Hematopoietic multipotent progenitor cell treated with erythropoietin and hydrocortisone succinate and interleukin-3 and kit ligand, for 6 days (in vitro differentiated cells): ENCODE measurements at places on chromosomes 3 and 15.
A peak's percentile ranks its signal among the peaks of the same experiment; 100 is the strongest.

DNA sequence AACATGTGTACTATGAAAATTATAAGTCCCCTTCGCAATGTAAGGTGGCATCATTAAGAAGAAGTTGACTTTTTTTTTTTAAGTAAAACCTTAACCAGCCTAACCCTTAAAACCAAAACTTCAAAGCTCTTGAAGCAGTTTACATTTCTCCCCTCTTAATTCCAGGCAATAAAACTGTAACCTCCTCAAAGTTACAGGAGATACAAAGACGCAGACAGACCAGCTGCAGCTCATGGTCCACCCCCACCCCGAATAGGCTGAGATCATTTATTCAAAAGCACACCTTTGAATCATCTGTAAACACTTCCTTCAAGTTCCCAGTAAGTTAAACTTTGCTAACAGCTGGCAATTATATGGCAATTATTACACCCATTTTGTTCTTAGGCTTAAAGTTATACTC, 414.5 kb downstream of the ERC2 start:
- DNase-seq, result no peak

GRCh38 chr15:98812716-98813446, 164.5 kb downstream of the IGF1R start:
- peak; percentile 96 for DNase-seq

- DNase-seq, result no peak
Measured at GRCh38 chr3:117165601-117166051, 456.0 kb downstream of the TUSC7 start.

- no peak for DNase-seq
Measured at GRCh38 chr15:42009022-42009421, 11.8 kb downstream of the PLA2G4E start.

GRCh38 chr15:40470423-40471104, at the start of gene CHST14:
TSS of gene CHST14 (plus strand) at chr15:40470984. CDS start at chr15:40471214, 230 bp downstream.
- peak; percentile 68 for DNase-seq

DNA sequence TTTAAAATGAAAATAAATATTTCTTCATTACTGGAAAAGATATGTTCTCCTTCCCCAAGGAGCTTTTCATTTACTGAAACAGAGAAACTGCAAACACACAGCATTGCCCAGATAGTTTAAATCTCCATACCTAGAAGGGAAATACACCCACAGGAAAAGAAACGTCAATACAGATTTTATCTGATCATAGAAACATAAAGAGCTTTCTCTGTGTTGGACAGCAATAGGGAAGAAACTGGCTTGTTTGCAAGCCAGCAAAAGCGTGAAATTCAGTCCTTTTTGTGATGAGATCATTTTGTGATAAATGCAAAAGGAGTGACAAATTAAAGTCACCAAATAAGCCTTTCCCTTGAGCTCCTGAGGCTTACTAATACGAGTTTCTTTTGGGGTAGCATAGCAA, 398.0 kb downstream of the TIGIT start:
- DNase-seq, result peak; percentile 20

GRCh38 chr3:4983739-4984510, 4.7 kb downstream of the BHLHE40 start:
- peak; percentile 66 for DNase-seq

DNA sequence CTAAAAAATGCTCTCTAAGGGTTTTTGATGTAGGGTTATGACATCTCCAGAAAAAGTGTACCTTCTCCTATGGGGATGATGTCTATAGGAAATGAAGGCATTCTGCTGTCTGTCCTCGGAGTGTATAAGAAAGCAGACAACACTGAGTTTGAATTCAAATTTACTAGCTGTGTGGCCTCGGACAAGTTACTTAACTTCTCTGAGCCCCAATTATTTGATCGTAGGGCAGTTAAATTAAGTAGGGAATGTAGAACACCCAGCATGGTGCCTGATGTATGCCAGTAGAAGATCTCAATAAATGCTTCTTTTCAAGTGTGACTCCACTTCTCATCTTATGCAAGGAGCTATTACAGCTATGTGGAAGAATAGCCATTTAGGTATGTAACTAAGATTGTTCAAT, 184.6 kb downstream of the CPNE4 start:
- DNase-seq, result no peak

GRCh38 chr15:80710635-80711554, 15.8 kb downstream of the ABHD17C start:
- no peak for DNase-seq

GRCh38 chr3:194148383-194148782, 12.4 kb downstream of the HES1 start:
- no peak for DNase-seq

- DNase-seq, result no peak
Measured at GRCh38 chr3:173737167-173737808, 339.7 kb downstream of the NLGN1 start.

GRCh38 chr3:178875836-178876235, 195.8 kb downstream of the ZMAT3 start:
- DNase-seq, result no peak

DNA sequence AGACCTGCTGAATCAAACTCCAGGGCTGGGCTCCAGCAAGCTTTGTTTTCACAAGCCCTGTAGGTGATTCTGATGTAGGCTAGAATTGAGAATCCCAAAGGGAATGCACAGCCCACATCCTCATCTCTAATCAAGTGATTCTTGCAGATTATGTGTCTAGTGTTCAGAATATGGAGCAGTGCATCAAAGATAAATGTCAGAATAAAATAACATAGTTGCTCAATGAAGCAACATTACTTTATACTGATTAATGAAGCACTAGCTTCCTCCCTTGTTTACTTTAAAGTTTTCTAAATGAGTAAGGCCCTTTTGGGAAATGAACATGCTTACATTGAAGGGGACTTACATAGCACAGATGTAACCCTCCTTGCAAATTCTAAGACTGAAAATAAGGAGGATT, 39.2 kb downstream of the NUP210 start:
- DNase-seq, result no peak

GRCh38 chr15:65517866-65518207, 348 bp upstream of the DPP8 start:
- DNase-seq, result no peak

DNA sequence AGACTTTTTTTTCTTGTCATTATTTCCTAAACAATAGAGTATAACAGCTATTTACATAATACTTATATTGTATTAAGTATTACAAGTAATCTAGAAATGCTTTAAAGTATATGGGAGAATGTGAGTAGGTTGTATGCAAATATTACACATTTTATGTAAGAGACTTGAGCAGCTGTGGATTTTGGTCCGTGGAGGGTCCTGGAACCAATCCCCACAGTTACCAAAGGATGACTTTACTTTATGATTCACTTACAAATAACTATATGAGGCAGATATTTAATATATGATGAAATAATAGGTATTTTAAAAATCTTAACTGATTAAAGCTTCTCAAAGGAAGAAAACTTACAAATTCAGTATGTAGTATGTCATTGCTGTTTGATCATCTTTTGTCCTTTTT, 56.3 kb downstream of the PPP2R3A start:
- DNase-seq, result no peak

GRCh38 chr3:115146032-115146417, 1.1 kb downstream of the ZBTB20 start:
- peak; percentile 90 for DNase-seq

GRCh38 chr3:99419116-99419515, 219.3 kb upstream of the COL8A1 start:
- no peak for DNase-seq

GRCh38 chr3:39267631-39268548, 11.9 kb downstream of the CX3CR1 start:
- peak; percentile 73 for DNase-seq

DNA sequence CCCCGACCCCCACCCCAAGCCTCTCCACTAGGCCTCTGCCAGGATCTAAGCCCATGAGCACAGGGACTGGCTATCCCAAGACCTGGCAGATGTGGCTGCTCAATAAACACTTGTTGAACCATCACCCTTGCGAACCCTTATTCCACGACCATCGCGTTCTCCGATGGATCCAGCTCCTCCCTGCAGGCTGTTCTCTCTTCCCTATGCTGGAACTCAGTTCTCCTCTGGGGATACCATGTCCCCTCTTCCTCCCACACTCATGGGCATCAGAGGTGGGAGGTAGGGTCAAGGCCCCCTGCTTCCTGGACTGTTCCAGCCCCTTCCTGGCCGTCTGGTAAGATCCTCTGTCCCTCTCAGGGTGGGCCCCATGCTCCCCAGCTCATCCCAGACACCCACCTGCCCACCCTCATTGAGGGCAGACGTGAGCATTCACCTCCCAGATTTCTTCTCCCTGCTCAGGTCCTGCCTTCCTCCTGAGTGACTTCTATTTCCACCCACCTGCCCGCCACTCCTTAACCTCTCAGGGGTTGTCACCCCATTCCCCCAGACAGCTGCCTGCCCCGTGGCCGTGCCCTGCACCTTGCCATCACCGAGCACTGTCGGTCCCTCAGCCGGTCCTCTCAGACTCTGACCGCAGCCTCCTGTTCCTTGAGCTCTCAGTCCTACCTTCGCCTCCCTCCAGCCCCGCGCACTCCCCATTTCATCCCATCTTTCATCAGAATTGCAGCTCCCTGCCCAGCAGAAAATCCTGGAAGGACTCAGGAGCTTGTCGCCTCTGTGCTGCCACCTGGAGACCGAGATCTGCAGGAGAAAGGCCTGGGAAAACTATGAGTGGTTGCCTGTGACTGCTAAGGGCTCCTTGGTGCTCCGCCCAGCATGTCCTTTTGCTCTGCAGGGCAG, 42.0 kb downstream of the PML start:
- DNase-seq, result peak; percentile 52

GRCh38 chr3:46059432-46059831, 32.1 kb upstream of the XCR1 start:
- no peak for DNase-seq

DNA sequence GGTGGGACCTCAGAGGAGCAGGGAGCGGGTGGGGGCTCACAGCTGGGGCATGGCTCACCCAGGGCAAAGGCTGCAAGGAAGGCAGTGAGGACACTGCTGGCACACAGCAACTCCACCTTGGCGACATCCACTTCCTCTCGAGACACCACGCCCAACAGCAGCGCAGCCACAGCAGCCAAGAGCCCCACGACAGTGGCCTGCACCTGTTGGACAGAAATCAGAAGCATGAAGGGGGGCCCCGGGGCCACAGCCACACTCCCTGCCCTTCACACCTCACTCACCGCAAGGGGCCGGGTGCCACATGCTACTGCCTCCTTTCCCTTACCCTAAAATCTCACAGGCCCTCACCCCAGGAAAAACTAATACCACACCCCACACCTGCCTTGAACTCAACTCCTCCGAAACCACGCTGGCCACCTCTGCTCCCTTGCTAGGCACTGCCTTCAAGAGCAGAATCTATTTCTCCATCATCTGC, 57.3 kb downstream of the ROPN1B start:
- no peak for DNase-seq

GRCh38 chr15:31135523-31135922, 34.0 kb upstream of the TRPM1 start:
- no peak for DNase-seq

DNA sequence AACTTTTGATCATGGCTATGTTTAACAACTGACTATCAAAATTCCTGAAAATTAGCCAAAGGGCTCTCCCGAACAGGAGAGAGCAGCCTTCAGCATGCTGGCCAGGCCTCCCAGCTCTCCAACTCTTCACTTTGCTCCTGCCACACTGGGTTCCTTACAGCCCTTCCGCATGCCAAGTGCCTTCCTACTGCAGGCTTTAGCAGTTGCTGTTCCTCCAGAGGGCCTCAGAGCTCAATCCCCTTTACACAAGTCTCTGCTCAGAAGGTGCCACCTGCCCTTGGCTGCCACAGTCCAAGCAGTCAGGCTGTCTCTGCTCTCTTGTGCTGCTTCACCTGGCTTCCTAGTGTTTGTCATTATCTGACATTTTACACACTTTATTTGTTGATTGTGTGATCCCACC, 553.1 kb upstream of the PPP2R3A start:
- no peak for DNase-seq

- DNase-seq, result peak; percentile 5
Measured at GRCh38 chr15:35595656-35596055, 49.7 kb upstream of the DPH6 start.

GRCh38 chr3:143276592-143276991, 157.0 kb downstream of the CHST2 start:
- no peak for DNase-seq

DNA sequence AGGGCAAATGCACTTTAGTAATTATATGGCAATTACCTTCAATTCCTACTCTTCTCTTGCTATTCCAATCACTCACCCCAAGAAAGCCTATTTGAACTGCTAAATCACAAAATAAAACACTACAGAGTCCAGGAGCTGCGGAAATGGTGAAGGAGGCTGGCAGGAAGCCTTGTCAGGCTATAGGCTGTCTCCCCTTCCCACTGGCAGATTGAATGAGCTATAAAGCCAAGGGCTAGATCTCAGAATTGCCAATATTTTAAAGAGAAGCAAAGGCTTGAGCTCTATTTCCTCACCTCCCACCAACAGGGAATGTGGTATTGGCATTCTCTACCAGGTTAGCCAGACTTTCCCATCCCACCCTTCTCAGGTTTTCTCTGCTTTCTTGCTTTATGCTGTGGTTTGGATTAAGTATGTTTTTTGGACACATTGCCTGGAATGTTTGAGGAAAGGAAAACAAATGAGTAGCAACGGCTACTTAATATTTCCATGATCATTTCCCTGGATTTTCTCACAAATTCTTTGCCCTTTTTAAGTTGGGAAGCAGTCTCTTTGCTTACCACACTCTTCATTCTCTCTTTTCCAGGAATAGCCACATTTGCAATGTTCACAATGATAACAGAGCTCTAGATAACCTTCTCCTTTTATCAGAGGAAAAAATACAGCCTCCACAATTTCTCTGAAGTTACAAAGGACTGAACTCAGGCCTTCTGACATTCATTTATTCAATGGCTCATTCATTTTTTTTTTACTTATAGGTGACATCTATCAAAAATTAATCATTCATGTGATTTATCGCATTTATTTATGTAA, 1125.4 kb downstream of the ROBO1 start:
- DNase-seq, result peak; percentile 49

DNA sequence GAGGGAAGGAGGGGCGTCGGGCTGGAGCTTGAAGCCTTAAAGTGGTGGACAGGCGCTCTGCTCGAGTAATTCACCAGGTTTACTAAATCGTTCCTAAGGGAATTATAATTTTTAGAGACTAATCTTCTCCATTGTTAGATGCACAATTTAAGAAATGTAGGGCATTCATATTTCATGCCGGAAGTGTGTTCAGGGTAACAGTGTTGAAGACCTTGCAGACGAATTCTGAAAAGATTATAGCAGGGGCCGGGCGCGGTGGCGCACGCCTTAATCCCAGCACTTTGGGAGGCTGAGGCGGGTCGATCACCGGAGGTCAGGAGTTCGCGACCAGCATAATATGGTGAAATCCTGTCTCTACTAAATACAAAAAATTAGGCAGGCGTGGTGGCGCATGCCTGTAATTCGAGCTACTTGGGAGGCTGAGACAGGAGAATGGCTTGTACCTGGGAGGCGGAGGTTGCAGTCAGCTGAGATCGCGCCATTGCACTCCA, 365 bp upstream of the GTF2A2 start:
- DNase-seq, result no peak
